ENCODE measurements at places on chromosomes 7 and 10.
A peak's percentile ranks its signal among the peaks of the same experiment; 100 is the strongest.

DNA sequence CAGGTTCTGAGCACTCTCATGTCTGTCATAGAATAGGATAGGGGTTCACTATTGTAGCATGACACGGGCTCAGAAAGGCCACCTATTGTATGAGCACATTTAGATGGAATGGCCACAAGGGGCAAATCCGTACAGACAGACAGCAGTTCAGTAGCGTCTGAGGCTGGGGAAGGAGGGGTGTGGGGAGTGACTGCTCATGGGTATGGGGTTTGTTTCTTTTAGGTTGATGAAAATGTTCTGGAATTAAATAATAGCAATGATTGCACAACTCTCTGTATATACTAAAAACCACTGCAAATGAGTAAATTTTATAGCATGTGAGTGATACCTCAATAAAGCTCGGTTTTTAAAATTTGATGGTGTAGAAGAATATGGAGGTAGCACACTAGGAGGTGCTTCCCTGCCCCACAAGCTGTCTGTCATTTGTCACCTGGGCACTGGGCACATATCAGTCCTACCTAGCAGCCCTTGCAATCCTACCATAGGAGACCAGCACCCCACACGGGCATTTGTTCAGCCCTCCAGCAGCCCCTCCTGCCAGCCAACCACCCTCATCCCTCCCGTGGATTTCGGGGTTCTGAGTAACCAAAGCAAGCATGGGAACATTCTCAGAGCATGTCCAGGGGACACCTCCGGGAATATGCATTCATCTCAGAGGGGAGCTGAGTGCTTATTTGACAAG is 35.2 kb downstream of the KCNMA1 start:
- DNase-seq, result no peak

- DNase-seq, result no peak
Measured at GRCh38 chr7:66736892-66737291, 3.6 kb upstream of the RABGEF1 start.

GRCh38 chr10:122939856-122940543 is 14.0 kb downstream of the C10orf88 start:
- DNase-seq, result no peak

DNA sequence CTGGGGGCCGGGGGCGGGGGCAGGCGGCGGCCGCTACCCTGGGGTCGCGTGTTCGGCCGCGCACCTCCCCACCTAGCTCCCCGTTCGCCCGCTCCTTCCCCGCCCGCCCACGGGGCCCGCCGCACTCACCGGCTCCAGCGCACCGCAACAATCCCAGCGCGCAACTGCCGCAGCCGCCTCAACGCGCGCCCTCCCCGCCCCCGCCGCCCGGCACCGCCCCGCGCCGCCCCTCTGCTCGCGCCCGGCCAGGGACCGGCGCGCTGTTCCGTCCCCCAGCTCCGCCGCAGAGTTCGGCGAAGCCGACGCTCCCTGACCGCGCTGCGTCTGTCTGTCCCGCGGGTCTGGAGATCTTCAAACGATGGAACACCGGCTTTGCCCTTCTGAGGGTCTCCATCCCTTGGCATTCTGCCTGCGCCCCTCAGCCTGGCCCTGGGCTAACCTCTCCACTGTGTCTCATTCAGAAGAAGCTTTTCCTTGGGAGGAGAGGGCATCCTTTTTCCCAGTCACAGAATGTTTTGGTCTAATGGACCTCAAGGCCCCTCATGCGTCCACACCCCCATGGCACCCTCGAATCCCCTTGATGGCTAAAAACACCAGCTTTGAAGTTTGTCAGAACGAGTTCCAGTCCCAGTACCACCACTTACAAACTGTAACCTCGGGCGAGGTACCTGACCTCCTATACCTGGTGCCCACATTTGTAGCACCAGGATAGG is at the start of gene NT5C2:
Gene NT5C2, minus strand, starts transcription at position 166 of the 713 bp plus-strand sequence. CDS start 18,314 bp downstream, outside the sequence.
- peak; percentile 71 for DNase-seq

GRCh38 chr10:4776234-4776638 is 49.8 kb upstream of the AKR1E2 start:
- DNase-seq, result no peak

DNA sequence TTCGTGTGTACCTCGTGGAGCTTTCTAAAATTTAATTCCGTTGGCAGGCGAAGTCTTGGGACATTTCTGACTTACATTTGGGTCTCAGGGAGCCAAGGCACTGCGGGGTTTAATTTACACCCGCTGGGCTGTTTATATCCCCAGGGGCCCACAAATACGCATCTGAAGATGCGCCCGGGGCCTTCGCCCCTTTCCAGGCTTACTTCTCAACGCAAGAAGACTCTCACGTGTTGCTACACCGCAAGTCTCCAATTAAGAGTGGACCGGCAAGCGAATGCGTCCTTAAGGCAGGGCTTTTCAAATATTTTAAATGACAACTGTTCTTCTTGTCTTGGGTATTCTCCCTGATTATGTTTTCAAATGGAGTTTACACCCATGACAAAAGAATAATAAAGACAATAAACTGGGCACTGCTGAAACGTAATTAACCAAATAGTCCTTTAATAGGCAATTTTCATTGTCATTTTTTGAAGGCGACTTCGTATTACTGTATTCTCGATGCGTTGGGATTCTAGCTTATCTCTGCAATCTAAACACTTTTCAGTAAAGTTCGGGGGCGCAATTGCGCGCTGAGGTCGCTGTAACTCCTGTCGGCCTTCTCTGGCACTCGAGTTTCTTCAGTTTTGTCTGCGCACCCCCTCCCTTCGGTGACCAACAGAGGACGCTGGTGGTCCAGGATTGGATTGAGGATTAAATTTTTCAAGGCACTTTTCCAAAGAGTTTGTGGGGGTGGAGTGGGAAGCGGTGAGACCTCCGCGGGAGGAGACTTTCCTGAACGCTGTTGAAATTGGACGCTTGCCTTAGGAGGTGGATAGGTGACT is 837 bp upstream of the IGFBP3 start:
- DNase-seq, result peak; percentile 86

GRCh38 chr7:23472956-23473843 is 2.9 kb upstream of the IGF2BP3 start:
- DNase-seq, result no peak

DNA sequence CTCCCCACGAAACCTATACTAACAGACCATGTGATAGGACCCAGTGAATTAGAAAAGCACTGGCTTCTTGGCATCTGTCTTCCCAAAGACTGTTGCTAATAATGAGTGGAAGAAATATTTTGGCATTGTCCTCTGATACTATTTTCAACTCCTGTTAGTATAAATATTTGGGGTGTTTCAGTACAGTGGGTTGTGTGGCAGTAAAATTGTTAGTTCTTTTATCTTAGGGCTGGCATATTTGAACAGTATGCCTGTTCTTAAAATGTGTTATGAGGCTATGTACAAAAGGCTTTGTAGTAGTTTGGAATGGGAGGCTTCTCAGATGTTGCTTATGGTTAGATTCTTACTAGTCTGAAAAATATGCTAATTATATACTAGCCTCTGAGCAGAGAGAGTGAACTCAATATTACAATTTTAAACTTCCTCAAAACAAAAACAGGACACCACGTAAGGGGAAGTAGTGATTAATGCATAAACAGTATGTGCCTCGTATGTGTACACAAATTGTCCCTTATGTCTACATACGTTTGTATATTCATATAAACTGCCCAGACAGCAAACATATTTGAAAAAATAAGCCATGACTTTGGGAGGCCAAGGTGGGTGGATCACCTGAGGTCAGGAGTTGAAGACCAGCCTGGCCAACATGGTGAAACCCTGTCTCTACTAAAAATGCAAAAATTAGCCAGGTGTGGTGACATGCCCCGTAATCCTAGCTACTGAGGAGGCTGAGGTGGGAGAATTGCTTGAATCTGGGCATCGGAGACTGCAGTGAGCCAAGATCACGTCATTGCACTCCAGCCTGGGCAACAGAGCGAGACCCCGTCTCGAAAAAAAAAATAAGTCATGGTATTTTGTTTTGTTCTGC is 115.4 kb downstream of the ARID5B start:
- no peak for DNase-seq

GRCh38 chr10:75825661-75826060 is 394.2 kb downstream of the LRMDA start:
- no peak for DNase-seq

DNA sequence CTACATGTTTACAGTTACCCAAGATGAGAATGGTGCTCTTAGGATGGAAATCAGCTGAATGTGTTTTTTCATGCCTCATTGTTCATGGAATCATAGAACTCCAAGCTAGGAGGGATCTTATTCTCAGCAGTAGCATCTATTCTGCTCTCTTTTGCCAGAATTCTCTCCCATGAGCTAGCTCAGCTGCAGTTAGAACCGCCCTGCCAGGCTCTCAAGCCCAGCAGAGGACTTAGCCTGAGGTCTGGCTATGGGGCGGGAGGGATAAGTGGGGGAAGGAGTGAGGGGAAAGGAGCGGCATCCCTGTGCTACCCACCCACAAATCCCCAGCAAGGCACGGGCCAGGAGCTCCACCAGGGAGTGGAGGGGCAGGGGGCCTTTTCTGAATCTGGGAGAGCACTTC is 120.7 kb upstream of the PLXNA4 start:
- no peak for DNase-seq

DNA sequence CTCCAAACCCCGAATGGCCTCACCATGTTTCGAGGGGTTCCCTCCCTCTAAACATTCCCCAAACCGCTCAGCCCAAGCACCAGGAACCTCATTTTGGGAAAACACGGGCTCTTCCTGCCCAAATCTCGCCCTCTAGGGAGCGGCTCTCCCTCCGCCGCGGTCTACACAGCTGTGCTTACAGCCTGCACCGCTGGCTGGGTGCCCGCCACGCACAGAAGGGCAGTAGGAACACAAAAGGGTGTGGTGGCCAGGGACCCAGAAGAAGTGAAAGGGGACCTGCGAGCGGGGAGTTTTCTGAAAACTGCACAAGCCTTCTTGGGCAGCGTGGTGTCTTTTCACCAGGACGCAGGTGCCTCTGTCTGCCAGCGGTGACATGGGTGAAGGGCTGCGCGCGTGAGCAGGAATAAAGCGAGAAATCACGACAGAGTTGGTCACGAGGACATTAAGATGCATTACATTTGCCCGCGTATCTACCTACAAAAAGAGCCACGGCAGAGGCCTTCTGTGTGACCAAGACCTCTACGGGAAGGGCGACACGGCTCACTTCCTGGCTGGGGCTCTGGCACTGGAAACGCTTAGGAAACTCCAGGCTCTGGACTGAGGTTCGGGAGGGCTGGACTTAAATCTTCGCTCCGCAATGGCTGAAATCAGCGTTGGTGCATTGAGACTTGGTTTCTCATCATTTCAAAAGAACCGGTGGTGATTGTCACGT is 171.7 kb downstream of the LSM5 start:
- peak; percentile 27 for DNase-seq

DNA sequence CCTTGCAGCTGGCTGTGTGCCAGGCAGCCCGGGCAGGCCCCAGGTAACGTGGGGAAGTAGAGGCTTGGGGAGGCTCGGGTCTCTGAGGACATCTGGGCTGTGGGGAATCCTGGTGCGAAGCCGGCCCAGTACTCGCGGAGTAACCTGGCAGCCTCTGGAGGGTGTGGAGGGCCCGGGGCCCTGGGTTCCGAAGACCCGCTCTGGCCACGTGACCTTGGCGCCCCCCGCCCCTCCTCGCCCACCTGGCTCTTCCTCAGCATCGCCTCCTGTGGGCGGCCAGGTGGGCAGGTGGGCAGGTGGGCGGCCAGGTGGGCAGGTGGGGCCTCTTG is 143.1 kb downstream of the WDR37 start:
- no peak for DNase-seq

DNA sequence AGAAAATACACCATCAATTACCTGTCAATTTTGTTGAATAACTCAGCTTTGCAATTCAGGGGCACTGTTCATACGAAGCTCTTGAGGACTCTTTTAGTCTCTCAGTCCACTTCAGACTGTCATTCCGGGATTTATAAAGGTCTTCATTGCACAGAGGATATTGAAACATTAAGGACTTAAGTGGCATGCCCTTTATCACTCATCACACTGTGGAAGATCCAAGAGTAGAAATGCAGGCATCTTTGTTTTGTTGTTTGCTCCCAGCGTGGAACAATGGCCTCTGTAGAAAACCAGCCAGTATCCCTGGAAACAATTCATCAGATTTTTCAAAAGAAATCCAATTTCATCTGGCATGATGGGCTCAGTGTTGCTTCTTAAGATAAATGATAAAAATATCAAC is 66.3 kb upstream of the LRGUK start:
- DNase-seq, result no peak

DNA sequence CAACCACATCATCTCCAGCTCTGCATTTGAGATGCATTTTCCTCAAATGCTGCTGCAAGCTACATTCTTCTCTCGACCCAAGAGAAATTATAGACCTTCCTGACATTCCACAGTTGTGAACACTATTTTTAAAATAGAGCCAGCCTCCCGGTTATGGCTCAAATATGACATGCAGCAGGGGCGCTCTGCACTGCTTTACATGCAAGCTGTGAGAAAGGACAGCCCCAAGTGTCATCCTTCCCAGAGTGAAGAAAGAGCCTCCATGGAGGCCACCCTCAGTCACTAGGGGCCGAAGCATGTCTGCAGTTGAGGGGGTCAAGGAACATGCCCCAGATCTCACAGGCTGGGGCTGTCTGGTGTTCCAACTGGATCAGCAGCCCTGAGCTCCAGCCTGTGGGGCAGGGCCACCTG is 63.9 kb upstream of the CHST15 start:
- no peak for DNase-seq

GRCh38 chr10:4686644-4686996 is 139.4 kb upstream of the AKR1E2 start:
- no peak for DNase-seq

DNA sequence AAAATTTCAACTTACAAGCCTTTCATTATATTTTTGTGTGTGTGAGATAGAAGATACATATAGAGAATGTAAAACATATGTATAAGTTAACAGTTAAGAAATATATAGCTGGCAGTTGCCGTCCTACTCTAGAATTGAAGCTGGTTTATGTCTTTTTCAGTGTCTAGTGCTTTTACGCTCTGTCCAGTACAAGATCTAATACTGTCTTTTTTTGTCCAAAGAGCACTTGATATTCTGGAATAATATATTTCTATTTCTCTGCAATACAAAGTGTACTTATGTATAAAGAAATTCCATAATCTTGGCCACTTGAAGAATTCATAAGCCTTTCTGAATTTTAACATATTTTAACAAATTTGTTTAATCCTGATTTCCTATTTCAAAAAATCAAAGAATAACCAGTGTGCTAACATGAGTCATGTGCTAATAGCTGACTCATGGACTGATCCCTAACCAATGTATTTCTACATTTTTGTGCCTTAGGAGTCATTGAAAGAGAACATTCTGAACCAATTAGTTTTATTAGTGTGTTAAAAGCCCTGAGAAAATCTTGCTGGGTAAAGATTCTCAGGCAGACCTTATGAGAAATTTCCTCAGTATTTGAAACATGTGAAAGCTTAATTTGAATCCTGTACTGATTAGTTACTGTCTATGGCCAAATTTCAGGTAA is 73.2 kb upstream of the CCAR1 start:
- no peak for DNase-seq

DNA sequence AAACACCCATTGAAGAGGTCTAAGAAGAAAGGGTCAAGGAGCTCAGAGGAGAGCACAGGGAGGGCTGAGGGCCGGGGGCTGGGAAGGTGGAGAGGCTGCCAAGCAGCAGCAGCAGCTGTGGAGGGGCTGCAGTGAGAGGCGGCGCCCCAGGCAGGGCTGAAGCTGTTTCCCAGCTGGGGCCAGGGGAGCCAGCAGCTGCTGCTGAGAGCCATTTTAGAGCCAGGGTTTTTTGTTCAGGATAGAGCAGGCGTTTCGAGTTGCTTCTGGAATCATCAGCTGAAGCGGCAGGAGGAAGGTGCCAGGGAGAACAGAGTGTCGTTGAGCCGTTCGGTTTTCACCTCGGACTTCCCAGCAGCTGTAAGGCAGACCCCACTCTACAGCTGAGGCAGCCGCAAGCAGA is 62.7 kb downstream of the LANCL2 start:
- no peak for DNase-seq

Measured in ELF-1 (cell line).